Fibroblast of lung (primary cell): ENCODE measurements at places on chromosomes 4 and X. TPM values are rescaled to one million over a fixed set of nuclear protein-coding genes. Genes with fewer than 3 reads are reported as not detected.

The ARR3 gene
- total RNA-seq = not detected in 2 replicates

The PCSK1N gene
- total RNA-seq = 0.17 and 0.51 TPM in 2 replicates

The CT45A3 gene
- total RNA-seq = not detected in 2 replicates

The CFAP47 gene
- not detected in 2 replicates for total RNA-seq

The SSX2B gene
- total RNA-seq = not detected in 2 replicates

The MAGEA9B gene
- total RNA-seq = not detected in 2 replicates

The UGT2A1 gene
- total RNA-seq = not detected in 2 replicates
